GM12865 (cell line): ENCODE measurements at places on chromosomes 1 and 21.

- no peak for DNase-seq
Observed at GRCh38 chr1:87918398-87918797, 589.7 kb downstream of the LMO4 start.

- no peak for DNase-seq
Observed at GRCh38 chr21:45539796-45540600, 2.2 kb downstream of the SLC19A1 start.

- no peak for DNase-seq
Observed at GRCh38 chr1:168210312-168210711, 15.5 kb upstream of the SFT2D2 start.

DNA sequence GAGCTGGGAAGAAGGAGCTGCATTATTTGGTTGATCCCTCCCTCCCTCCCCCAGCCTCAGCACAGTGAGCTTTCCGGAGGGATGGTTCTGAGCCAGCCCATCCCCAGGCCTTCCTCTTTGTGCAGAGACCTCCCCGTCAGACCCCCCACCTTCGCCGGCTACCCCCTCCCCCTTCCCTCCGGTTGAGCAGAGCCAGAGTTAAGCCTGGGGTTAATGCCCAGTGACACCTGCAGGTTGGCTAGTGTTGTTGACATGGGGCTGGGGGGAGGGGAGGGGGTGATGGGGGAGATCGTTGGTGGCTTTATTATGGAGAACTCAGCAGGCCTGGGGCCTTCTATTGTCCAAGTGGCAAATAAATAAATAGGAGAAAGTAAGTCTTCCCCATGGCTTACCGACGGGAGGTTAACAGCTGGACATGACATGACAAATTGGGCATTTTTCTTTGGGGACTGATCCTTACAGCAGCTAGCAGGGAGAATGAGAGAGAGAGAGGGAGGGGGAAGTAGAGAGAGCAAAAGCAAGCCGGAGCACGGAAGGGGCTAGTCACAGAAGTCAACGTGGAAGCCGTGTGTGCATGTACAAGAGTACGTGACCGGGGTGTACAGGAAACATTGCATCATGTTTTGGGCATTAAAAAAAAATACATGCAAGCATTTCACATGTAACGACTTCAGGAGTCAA lies 131.1 kb downstream of the TMEM53 start:
- no peak for DNase-seq

GRCh38 chr1:12661606-12662219 lies 17.8 kb downstream of the AADACL4 start:
- DNase-seq, result no peak
